Mucosa of gallbladder (tissue), 1 donor: ENCODE measurements at places on chromosomes 3 and 15. TPM values are rescaled to one million over a fixed set of nuclear protein-coding genes. Genes with fewer than 3 reads are reported as not detected.

Gene GPR149
- not detected for total RNA-seq

Gene PLA2G4F
- 3.2 TPM for total RNA-seq

GRCh38 chr3:156586905-156587759 is 32.2 kb upstream of the SSR3 start:
- DNase-seq: no peak

- DNase-seq: no peak
Measured at GRCh38 chr3:55723653-55724406, 236.7 kb upstream of the WNT5A start.

DNA sequence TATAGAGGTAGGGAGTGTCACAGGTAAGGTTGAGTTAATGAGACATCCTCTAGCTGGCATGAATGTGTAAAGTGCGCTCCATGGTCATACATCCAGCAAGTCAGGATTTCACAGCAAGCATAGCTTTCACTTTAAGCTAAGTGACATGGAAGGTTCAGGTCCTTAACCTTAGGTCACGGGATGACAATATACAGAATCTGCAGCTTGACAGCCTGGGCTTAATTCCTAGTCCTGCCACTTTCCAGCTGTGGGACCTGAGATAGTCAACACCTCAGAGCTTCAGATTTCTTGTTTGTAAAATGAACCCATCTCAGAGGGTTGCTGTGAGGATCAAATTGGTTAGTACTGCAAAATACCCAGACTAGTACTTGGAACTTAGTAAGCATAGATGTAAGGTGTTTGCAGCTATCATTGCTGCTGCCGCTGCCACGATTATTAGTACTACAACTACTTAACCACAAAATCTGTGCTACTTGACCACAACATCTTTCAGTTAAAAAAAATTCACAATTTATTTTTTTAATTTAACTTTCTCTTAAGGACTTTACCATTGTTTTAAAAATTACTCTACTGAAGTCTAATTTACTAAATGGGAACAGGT is 890.1 kb upstream of the CFAP20DC start:
- no peak for DNase-seq

DNA sequence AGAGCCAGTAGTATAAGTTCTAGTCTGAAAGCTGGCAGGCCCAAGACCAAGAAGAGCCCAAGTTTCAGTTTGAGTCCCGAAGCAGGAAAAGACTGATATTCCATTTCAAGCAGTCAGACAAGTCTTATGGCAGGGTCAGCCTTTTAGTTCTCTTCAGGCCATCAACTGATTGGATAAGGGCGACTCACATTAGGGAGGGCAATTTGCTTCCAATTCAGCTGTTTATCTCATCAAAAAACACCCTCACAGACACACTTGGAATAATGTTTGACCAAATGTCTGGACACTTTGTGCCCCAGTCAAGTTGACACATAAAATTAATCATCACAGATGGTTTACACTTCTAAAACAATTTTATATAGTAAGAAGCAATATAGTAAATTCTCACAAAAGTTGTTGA is 69.7 kb downstream of the UBE2E2 start:
- no peak for DNase-seq

GRCh38 chr15:65732698-65733097 is 59.4 kb downstream of the DENND4A start:
- DNase-seq: no peak

DNA sequence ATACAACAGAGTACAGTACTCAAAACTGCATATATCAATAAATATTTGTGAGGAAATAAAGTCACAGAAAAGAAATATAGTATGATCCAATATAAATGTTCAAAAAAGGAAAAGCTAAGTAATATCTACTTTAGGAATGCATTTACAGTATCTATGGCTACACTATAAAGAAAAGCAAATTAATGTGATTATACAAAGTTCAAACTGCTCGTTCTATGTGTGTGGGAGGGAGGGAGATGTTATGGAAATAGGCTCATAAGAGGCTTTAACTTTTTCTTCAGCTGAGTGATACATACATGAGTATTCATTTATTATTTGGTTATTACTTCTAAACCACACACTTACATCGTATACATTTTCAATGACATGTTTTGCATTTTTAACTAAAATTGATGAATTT is 377.7 kb upstream of the AGTR1 start:
- DNase-seq: no peak
